GM12865 (cell line): ENCODE measurements at places on chromosomes 5 and 9.

DNA sequence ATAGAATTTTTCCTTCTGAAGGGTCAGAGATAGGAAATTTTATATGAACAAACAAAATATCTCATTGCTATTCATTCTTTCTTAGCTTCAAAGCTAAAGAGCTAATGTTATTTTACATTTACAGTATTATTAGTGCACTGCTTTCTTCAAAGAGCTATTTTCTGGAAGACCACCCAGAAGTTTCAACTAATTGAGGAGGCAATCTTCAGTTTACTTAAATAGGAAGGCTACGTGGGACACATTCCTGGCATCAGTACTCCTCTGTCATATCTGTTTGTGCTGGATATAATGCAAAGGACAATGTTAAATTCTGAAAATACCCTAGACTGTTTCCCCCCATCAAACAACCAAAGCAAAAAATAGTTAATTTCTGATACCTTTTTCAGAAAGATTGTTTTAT is 30.8 kb downstream of the HAPLN1 start:
- no peak for DNase-seq

GRCh38 chr5:132895719-132896305 is 22.3 kb downstream of the LEAP2 start:
- DNase-seq = no peak

- DNase-seq = peak; percentile 83
Measured at GRCh38 chr5:56415356-56415765, 182.2 kb upstream of the ANKRD55 start.

- DNase-seq = no peak
Measured at GRCh38 chr5:78523314-78524193, 125.0 kb downstream of the LHFPL2 start.

- no peak for DNase-seq
Measured at GRCh38 chr9:21682981-21683380, 119.5 kb upstream of the MTAP start.

- DNase-seq = no peak
Measured at GRCh38 chr9:33351547-33351946, 50.8 kb downstream of the AQP7 start.

DNA sequence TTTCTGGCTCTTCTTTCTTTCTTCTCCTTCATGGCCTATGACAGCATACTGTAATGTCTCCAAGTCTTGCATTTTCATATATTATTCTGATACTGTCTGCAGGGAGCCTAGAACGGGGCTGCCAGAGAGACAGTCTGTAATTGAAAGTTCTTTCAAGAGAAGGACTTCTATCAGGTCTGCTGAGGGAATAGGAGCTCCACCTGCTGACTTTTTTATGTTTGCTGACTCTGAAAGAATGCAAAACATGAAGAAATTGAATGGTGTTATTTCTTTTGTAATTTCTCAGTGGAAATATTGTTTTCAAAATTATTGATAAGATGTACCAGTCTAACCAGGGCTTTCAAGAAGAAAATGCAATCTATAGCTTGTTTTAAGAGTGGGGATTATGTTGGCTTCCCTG is 121.9 kb upstream of the RFX3 start:
- DNase-seq = no peak

DNA sequence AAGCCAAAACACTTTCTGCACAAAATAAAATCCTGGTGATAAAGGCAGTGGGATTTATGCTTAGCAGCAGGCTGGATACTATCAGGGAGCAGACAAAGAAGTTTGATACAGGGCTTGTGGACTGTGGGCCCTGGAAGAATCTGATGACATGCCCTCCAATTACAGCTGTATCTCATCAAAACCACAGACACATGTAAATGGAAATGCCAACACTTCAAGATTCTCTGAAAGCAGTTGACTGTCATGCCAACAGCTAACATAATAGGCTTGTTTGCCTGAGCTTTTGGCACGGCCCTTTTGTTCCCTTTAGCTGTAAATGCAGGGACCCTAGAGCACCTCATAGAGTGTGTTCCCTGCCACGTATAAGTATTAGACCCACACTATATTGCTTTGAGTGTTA is 114.4 kb downstream of the STK32A start:
- no peak for DNase-seq

- DNase-seq = no peak
Measured at GRCh38 chr9:72384710-72385485, 19.9 kb upstream of the ZFAND5 start.

DNA sequence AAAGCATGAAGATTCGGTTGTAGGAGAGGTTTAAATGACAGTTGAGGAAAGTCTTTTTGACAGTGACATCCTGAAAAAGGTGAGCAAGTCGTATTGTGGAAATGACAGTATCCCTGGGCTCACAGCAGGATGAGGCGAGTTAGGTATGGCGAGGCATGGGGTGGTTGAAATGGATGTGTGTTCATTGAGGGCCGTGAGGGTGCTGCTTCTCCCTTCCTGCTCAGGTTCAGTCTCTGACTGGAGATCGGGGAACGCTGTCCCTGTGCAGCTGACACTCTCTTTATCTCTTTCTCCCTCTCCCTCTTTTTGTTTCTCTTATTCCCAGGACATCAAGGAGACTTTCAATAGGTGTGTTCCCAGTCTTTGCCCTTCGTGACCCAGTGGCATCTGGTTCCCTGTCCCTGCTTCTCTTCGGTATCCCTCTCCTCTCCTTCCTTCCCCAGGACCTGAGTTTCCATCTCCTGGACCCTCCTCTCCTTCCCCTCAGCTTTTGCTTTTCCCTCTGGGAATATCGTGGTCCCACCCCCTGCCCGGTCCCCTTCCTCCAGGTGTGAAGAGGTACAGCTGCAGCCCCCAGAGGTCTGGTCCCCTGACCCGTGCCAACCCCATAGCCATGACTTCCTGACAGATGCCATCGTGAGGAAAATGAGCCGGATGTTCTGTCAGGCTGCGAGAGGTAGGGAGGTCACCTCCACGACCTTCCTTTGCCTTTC is 10.2 kb downstream of the TRIM41 start:
- no peak for DNase-seq

- DNase-seq = no peak
Measured at GRCh38 chr5:176342766-176343458, 18.7 kb downstream of the KIAA1191 start.

GRCh38 chr5:73205305-73205704 is 32.3 kb downstream of the TMEM174 start:
- DNase-seq = no peak

DNA sequence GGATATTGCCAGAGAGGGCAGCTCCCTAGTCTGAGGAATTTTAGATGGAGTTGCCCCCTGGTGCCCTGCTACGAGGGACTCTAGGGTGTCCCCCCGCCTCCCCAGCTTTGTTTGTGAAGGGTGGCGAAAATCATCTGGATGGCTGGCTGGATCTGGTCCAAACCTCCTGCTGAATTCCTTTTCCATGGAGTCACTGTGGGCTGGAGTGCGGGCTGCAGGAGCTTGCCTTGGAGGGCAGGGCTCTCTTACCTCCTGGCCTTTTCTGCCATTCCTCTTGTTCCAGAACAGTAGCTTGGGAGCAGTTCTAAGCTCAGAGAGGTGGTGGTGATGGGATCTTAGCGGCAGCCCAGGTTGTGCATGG is 2.1 kb downstream of the SYNPO start:
- no peak for DNase-seq

GRCh38 chr9:36282275-36282674 is 24.0 kb upstream of the GNE start:
- no peak for DNase-seq

DNA sequence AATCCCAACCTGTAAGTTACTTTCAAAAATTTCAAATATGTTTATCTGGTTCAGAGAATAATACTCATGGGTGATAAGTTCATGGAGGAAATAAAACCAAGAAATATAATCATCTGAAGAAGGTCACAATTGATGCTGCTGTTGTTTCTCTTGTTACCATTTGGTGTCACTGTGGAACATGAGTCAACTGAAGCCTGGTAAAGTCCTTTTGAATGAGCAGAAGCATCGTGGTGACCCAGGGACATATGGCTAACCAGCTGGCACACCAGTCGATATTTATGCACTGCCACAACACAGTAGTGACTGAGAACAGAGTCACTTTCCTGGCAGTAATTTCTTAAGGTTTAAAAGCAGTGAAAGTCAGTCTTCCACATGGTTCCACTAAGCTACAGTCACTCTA is 612.9 kb upstream of the TLE4 start:
- DNase-seq = peak; percentile 11

DNA sequence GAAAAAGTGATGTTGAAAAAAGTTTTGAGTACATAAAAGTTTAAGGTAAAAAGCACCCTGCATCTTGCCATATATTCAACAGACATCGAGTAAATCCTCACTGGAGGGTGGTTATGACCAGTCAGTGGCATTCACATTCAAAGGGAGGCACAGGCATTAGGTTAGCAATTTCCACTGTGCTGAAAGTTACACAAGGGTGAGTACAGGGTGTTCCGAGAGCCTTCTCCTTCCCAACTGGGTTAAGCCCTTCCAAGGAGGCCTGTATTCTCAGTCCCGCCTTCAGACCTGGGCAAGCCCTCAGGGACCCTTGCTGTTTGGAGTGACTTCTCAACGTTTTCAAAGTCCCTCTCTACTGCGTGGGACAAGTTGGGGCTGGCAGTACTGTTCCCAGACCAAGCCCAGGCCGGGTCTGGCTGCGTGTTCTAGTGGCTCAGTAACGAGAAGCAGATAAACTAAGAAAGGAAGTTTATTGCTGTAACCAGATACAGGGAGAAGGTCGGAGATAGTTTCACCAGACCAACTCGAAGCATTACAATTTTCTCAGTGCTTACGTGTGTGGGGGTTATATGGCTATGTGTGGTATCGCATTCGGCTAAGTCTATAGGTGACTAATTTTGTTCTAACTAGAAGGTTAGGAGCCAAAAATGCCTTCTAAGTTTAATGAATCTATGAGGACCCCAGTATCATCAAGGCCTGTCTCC is 13.0 kb upstream of the SETX start:
- no peak for DNase-seq

DNA sequence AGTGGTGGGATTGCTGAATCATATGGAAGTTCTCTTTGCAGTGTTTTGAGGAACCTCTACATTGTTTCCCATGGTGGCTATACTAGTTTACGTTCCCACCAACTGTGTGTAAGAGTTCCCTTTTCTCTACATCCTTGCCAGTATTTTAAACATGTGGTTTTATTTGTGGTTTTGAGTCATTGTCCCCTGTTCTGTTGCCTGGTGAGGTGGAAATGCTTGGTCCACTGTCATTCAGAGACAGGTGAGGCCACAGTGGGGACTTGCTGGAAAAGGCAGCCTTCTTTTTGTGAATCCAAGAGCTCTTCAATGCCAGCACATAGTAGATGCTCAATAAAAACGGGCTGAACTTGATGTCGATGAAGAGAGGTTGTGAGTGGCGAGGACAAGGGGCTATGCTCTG is 44.2 kb downstream of the SH3PXD2B start:
- peak; percentile 20 for DNase-seq

- no peak for DNase-seq
Measured at GRCh38 chr5:174832025-174832424, 107.6 kb downstream of the MSX2 start.

- DNase-seq = no peak
Measured at GRCh38 chr9:16268067-16268881, 602.2 kb downstream of the BNC2 start.

- DNase-seq = no peak
Measured at GRCh38 chr5:146883511-146883910, 5.0 kb upstream of the PPP2R2B start.

GRCh38 chr5:176621661-176622079 is 8.7 kb downstream of the SNCB start:
- DNase-seq = no peak

- no peak for DNase-seq
Measured at GRCh38 chr5:175508896-175509295, 30.5 kb downstream of the SFXN1 start.

DNA sequence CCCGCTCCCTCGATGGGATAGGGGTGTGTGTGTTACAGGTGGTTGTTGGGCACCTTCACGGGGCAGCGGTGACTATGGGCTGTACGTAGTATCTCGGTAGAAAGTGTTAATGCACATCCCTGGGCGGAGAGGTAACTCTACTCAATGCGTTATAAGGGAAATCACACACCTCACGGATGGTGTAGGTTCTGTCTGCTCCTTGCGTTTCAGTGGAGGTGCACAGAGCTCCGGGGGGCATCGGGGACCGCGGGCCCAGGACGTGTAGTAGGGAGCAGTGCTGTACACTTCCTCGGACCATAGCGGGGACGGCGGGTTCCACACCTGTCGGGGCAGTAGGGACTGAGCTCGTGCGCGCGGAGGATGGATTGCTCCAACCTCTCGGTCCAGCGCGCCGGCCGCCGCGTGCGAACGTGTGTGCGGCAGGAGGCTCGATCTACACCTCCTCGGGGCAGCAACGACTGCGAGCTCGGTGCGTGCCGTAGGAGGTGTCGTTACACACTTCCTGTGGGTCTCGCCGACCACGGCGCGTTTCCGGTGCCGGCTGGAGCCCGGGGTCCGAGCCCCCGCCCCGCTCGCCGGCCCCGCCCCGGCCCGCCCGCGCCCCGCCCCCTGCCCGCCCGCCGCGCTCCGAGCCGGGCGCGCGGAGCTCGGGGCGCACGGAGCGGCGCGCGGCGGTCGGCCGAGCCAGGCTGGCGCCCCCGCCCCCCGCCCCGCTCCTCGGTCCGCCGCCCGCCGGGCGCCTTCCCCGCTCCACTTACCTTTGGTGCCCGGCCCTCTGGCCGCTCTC is at the start of gene KIAA1958:
Gene KIAA1958, plus strand, starts transcription at position 607 of the 787 bp plus-strand sequence. CDS start 87,254 bp downstream, outside the sequence.
- peak; percentile 95 for DNase-seq

DNA sequence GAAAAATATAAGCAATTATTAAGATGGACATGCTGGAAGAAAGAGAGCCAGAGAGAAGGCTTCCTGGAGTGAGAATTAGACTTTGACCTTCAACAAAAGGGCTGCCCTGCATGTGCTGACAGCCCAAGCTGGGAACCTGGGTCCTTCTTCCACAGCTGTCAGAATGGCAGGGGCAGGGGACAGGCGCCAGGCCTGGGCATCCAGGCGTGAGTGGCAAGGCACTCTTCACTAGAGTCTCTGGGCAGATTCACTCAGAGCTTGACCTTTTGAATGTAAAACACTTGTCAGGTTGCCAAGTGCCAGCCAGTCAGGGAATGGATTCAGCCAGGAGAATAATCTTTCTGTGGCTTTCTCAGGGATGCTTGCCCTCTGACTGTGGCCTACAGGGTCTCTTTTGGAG is 119.1 kb upstream of the CLINT1 start:
- DNase-seq = no peak

- DNase-seq = no peak
Measured at GRCh38 chr5:40734986-40735385, 20.8 kb downstream of the TTC33 start.

DNA sequence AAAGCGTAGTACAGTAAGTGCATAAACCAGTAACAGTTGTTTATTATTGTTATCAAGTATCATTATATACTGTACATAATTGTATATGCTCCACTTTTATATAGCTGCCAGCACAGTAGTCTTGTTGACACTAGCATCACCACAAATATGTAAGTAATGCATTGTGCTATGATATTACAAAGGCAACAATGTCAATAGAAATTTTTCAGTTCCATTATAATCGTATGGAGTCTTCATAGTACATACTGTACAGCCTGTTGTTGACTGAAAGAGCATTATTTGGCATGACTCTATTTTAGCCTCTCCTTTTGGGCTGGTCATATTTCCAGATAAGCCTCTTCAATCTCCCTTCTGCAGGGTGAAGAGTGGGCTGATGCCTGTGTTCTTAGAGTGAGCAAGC is 40.4 kb downstream of the CFAP95 start:
- no peak for DNase-seq
